Stimulated activated CD8-positive, alpha-beta memory T cell treated with anti-CD3 and anti-CD28 coated beads, Interleukin-7, amount 100 ng/mL, for 1 hour (primary cell): ENCODE measurements at places on chromosomes 1 and 21.

GRCh38 chr1:157371221-157371620 lies 181.1 kb downstream of the FCRL5 start:
- no peak for DNase-seq

GRCh38 chr1:30271401-30272276 lies 451.7 kb downstream of the MATN1 start:
- no peak for DNase-seq

DNA sequence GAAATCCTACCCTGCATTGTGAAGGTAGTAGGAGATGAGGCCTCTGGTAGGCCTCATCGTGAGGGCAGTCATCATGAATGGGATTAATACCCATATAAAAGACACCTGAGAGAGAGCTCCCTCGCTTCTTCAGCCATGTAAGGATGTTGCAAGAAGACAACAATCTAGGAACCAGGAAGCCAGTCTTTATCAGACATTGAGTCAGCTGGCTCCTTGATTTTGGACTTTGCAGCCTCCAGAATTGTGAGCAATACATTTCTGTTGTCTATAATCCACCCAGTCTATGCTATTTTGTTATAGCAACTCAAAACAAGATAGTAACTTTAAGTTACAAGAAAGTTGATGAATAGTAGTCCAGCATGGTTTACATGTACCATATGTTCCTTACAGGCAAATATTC lies 208.5 kb downstream of the KCNT2 start:
- no peak for DNase-seq

DNA sequence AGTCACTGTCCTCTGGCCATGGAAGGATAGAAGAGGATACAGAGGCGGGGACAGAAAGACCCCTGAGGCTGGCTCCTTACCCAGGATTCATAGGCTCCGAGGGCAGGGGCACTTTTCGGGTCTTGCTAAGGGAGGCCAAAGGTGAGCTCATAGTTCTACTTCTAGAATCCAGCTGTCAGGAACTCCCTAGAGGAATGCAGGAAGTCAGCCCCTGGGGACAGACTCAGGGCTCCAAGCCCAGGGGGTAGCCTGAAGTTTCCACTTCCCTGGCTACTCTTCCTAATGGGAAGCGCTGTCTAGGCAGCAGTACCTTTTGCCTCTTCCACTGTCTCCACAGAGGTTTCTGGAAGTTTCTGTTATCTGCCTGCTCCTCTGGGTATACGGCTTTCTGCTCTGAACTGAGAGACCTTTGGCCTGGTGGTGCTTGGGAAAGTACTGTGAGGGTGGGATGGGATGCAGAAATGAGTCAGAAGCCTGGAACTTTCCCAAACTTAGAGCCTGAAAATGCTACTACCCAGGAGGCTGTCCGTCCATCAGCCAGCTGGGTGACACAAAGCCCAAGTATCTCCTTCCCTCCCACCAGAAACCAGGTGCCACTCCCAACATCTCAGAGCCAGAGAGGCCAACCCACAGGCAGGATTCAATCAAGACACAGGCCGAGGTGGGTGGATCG lies 3.6 kb downstream of the UBXN11 start:
- DNase-seq, result no peak

GRCh38 chr1:2631136-2632050 lies 1.4 kb downstream of the MMEL1 start:
- no peak for DNase-seq
